ENCODE measurements at places on chromosomes 6 and 20. TPM values are rescaled to one million over a fixed set of nuclear protein-coding genes. Genes with fewer than 3 reads are reported as not detected.
A peak's percentile ranks its signal among the peaks of the same experiment; 100 is the strongest.

- no peak overlapping the region for H3K4me3 ChIP-seq
- no peaks in the 10 kb centered on the region for H3K4me1 ChIP-seq
- H3K27ac ChIP-seq, result no peak overlapping the region
- no peak for DNase-seq
Observed at GRCh38 chr6:85017352-85017751, 253.0 kb upstream of the TBX18 start.

DNA sequence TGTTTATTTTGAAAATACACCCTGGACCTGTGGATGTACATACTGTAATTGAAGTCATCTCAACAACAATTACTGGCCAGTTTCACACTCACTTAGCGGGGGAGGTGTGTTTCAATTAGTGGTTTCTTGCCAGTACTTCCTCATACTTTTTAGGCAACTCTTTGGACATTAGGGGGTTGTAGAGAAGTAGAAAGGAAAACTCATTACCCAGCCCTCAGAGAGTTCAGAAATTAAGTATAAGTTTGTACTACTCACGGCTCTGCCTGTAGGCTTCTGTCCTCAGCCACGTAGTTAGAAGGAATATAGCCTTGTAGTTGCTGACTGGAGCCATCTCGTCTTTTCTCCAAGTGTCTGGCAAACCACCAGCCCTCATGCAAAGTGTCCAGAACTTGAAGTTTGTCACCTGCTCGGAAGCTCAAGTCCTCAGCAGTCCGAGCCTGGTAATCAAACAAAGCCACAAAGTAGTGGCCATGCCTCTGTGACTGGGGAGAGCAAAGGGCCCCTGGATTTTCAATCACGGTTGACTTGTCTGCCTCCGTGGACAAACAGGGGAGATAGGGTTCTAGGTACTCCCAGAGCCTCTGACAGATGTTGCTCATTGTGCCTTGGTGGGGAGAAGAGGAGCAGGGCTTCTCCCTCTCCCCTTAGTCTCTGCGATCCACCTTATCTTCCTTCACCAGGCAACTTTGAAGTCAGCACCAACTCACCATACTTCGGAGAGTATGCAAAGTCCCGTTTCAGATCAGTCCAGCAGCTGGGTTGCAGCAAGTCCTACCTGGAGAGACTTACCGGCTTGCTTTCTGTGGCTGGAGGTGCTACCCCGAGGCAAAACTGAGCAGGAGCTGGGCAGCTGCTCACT, 749 bp downstream of the FRK start:
- H3K36me3 ChIP-seq, result no peaks in the 10 kb centered on the region
- no peaks in the 10 kb centered on the region for H3K4me1 ChIP-seq
- H3K4me3 ChIP-seq, result peak overlapping the region; percentile 26
- H3K27ac ChIP-seq, result peak overlapping the region; percentile 68
- DNase-seq, result no peak

Gene SLC22A23
- total RNA-seq, result 27.6 TPM

Gene SLC25A27
- 47.2 TPM for total RNA-seq

Gene DLK2
- 3.3 TPM for total RNA-seq

Data from uterus (tissue), 4 donors.